Hematopoietic multipotent progenitor cell treated with erythropoietin and hydrocortisone succinate and interleukin-3 and kit ligand, for 4 days (in vitro differentiated cells): ENCODE measurements at places on chromosomes 12 and 14.

DNA sequence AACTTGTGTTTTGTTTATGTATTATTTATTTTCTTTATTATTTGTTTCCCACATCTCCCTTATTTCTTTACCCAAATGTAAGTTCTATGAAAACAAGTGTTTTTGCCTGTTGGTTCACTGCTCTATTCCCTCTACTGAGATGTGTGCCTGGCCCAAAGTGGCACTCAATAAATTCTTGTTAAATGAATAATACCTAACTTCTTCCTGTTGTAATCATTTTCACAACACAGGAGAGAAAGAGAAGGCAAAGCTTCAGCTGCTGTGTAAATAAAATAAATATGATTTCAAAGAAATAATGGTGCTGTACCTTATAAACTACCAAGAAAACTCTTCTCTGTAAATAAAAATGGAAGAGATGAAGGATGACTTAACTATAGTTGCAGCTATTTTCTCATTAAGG is 116.2 kb downstream of the TRHDE start:
- DNase-seq = no peak

DNA sequence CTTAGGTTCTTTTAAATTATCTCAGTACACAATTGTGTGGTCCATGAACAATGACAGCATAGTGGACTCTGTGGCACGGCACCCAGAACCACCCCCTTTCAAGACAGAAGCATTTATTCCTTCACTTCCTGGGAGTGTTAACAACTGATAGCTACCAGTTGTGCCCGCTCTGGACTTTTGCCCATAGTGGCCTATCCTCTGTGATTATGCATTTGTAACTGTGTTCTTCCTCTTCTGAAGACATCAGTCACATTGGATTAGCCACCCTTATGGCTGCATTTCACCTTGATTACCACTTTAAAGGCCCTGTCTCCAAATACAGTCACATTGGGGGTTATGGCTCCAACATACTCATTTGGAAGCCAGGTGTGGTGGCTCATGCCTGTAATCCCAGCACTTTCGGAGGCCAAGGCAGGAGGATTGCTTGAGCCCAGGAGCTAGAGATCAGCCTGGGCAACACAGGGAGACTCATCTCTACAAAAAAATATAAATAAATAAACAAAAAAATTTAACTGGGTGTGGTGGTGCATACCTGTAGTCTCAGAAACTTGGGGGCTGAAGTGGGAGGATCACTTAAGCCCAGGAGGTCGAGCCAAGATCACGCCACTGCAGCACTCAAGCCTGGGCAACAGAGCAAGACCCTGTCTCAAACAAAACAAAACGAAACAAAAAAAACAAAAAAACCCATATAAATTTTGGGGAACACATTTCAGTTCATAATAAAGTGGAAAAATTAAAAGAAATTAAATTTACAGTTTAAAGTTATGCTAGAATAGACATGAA is 27.6 kb upstream of the PHC1 start:
- peak; percentile 92 for DNase-seq

DNA sequence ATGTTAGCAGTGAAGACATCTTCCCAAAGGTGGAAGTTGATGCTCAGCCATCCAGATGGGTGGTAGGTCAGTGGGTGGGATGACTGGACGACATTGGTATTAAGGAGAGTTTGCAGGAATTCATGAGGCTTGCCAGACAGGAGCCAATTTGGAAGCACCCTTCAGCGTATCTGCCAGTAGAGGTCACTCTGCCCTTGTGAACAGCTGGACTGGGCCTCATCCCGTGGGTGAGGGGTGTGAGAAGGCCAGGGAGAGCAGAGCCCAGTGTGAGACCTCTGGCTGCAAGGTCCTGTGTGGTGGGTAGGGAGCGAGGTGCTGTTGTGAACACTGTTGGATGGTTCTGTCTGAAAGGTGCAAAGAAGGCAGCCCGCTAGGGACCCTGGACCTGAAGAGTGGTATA is 37.7 kb downstream of the SLC5A8 start:
- DNase-seq = peak; percentile 11

GRCh38 chr14:100900837-100901390 is 2.6 kb downstream of the RTL1 start:
- DNase-seq = peak; percentile 73
